Naive thymus-derived CD4-positive, alpha-beta T cell (primary cell): ENCODE measurements at places on chromosomes 6 and 20. TPM values are rescaled to one million over a fixed set of nuclear protein-coding genes. Genes with fewer than 3 reads are reported as not detected.

Gene TRDN
- not detected for total RNA-seq

Gene CGA
- not detected for total RNA-seq

Gene PAK5
- total RNA-seq = not detected

Gene TENT5A
- 6.9 TPM for total RNA-seq

Gene FRK
- total RNA-seq = 0.05 TPM

Gene PLEKHG1
- total RNA-seq = 2.6 TPM

Gene NR2E1
- total RNA-seq = not detected in 2 replicates

Gene GCLC
- 18.5 TPM for total RNA-seq

GRCh38 chr20:39518654-39519053 lies 556.5 kb downstream of the DHX35 start:
- no peak for DNase-seq

DNA sequence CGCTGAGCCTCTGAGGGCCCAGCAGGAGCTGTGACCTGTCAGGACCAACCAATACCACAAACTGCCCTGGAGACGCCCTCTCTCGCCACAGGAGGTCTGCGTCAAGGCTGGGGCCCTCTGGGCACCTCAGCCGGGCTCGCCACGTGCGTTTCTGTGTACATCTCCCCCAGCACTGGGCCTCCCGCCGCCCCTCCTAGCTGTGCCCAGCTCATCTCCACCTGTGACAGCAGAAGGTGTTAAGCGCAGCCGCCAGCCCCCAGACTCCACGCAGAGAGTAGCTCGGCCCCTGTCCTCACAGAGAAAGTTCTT lies 91.4 kb downstream of the TAF4 start:
- DNase-seq = no peak

- peak; percentile 33 for DNase-seq
Observed at GRCh38 chr6:89242574-89243330, 25.6 kb upstream of the GABRR1 start.

GRCh38 chr6:99354983-99355382 lies 5.5 kb upstream of the FAXC start:
- no peak for DNase-seq

- no peak for DNase-seq
Observed at GRCh38 chr20:62305149-62305764, 2.5 kb downstream of the ADRM1 start.

DNA sequence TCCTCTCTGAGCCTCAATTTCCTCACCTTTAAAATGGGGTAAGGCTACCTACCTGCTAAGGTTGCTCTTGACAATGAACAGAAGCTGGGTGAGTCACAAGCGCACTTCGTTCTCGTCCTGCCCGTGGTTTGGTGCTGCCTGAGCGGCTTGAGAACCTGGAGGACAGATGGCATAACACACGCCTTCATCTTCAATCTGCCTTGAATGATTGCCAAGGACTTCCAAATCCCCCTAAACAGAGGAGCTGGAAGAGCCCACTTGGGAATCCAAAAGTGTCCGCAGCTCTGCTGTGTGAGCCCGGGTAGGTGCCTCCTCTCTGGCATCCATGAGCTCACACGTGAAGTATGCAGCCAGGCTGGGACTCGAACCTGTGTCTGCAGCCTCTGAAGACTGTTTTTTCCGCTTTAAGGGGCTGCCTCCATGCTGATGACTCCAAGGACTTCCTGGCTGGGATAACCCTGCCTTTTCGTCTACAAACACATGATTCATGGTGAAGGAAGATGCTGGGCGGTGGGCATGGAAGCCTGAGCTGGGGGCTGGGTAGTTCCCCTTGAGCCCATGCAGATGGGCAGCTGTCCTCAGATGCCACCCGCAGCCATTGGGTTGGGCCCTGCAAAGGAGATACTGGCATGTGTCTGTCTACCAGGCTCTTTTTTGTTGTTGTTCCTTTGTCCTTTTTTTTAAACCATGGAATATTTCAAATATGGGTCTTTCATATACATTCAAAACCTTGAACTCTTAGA lies 25.3 kb upstream of the CSNK2A1 start:
- DNase-seq = no peak

GRCh38 chr6:168086616-168087015 lies 7.6 kb upstream of the FRMD1 start:
- DNase-seq = no peak

- DNase-seq = no peak
Observed at GRCh38 chr6:156485150-156485549, 292.0 kb upstream of the ARID1B start.

DNA sequence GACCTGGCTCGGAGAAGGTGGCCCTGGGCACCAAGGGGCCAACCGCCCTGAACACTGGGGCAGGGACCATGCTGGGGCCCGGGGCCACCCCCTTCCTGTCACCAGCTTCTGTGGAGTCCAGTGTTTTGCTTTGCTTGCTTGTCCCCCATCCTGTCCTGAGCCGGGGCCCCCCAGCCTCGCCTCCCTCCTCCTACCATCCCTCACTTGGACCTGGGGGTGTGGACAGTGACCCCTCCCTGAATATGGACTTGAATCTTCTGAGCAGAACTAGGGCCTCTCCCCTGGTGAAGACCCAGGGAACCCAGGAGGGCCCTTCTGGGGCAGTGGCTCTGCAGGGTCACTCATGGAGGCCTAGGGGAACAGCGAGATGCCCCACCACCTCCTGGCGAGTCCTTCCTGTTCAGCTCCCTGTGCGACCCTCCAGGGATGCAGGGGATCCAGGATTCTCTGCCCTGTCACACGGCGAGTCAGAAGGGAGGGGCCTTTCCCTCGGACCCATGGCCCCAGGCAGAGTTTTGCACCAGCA lies 41.6 kb downstream of the VSTM2L start:
- no peak for DNase-seq

DNA sequence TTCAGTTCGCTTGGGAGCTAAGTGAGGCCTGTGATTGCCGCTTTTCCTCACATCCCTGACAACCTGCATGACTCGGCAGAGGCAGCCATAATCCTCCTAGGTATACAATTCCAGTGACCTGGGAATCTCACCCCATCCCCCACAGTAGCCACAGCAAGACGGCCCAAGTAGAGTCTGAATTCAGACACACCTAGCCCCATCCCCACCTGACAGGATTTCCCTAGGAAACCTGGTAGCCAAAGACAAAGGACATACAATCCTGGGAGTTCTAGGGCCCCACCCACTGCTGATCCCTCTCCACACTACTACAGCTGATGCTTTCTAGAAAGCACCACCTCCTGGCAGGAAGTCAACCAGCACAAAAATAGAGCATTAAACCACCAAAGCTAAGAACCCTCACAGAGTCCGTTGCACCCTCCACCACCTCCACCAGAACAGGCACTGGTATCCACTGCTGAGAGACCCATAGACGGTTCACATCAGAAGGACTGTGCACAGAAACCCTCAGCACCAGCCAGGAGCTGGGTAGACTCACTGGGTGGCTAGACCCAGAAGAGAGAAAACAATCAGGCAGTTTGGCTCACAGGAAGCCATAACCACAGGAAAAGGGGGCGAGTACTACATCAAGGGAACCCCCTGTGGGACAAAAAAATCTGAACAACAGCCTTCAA lies 17.9 kb upstream of the RUNX2 start:
- DNase-seq = peak; percentile 68

GRCh38 chr6:22366214-22366613 lies 69.4 kb upstream of the PRL start:
- DNase-seq = no peak

- DNase-seq = no peak
Observed at GRCh38 chr20:31769681-31770080, 30.6 kb downstream of the TPX2 start.

GRCh38 chr6:128235556-128235955 lies 284.8 kb downstream of the PTPRK start:
- no peak for DNase-seq

DNA sequence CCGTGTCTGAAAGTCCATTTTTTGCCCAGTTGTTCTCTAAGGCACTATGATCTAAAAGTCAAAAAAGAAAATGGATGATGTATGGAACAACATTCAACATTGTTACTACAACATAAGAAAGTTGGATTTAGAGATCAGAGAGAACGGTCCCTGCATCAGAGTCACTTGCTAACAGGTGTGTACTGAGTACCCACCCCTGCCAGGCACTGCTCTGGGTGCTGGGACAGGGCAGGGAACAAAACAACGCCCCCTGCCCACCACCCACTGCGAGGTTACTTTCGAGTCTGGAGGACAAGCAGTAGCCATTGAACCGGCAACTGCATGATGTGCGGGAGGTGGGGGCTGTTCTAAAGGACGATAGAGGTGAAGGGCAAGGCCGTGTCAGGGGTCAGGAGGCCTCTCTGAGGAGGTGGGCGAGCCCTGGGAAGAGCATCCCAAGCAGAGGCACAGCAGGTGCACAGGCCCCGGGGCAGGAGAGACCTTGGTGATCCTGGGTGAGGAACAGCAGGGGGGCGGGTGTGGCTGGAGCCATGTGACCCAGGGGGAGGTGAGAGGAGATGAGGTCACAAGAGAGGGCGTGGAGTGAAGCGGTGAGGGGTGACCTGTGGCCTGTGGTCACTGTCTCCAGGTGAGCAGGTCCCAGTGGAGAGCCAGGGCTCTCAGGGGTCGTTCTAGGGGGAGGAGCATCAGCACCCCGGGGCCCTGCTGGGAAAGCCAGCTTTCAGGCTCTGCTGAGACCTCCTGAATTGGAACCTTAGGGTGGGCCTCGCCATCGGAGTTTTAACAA lies 197.5 kb upstream of the SULF2 start:
- no peak for DNase-seq

GRCh38 chr6:33481192-33481591 lies 26.8 kb downstream of the ZBTB9 start:
- peak; percentile 2 for DNase-seq

DNA sequence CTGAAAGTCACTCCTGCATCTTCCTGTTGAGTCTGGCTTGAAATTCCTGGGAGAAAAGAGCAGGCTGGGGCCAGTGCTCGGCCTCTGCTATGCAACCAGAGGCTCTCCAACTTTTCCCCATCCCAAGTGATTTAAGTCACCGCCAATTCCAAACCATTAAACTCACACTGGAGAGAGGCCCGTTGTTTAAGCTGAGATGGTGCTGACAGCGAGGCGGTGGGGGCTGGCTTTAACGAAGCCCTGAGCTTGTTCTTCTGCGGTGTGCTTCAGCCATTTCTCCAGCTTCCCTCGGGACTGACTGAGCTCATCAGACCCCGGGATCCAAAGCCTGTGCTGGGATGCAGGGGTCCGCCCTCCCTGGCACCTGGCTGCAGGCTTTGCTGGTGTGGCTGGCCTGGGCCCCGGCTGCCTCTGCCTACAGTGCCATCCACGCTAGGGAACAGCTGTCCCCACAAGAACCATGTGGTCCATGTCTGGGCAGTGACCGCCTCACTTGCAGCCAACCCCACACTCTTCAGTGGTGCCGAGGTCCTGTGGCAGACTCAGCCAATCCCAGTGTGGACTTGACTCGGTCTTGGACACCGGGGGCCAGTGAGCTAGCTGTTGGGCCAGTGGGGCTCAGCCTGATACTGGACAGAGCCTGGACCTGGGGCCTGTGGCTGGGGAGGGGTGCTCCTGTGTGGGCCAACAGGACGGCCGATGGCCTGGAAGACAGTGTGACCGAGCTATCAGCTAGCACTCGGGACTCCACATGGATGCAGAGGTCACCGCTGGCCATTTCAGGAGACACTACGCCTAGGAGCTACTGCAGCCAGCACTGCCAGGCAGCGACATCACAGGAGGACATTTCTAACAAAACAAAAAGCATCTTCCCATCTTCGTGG lies 21.2 kb downstream of the RAMACL start:
- DNase-seq = no peak

- DNase-seq = no peak
Observed at GRCh38 chr6:93105907-93106306, 313.5 kb downstream of the EPHA7 start.

DNA sequence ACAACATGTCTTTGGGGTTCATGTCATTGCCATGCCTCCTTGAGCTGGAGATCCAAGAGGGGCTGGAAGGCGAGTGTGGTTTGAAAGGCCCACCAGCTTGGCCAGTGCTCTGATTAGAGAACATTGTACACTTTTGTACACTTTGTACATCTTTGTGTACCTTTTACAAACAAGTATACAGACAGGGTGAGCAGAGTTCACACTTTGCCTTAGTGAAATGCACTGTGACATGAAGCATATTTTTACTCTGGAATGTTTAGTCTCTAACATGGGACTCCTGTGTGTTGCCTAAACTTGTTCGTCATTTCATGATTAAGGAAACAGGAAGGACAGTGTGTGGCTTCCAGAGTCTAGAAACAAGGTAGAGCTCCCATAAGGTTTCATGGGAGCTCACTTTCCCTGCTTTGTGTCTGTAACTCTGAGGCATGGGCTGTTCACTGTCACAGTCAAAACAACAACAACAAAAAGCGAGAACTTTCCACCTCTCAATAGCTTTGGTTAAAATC lies 225.8 kb upstream of the SOX4 start:
- no peak for DNase-seq

GRCh38 chr6:40714576-40715564 lies 127.7 kb upstream of the LRFN2 start:
- DNase-seq = no peak
